ENCODE measurements at places on chromosomes 1 and 21. TPM values are rescaled to one million over a fixed set of nuclear protein-coding genes. Genes with fewer than 3 reads are reported as not detected.

- no peak for DNase-seq
Observed at GRCh38 chr1:203913073-203913521, 51.7 kb downstream of the SNRPE start.

DNA sequence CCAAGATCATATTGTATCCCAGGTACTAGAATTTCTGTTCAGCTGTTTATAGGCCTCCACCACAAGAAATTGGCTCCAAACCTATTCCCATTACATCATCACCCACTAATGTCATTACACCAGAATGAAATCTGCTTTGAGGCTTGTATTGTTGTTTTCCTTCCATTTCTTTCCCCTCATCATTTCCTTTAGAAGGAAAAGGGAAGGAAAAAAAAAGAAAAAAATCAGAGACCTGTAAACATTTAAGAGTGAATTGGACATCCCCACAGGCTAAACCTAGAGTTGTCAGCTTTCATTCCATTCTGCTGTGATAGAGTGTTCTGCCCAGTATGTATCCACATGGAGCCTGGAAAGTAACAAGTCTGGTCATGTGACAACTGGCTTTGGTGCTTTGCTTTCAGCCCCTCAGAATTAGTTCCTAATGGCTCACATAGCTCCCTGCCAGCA lies 44.6 kb downstream of the NFYC start:
- DNase-seq, result no peak

DNA sequence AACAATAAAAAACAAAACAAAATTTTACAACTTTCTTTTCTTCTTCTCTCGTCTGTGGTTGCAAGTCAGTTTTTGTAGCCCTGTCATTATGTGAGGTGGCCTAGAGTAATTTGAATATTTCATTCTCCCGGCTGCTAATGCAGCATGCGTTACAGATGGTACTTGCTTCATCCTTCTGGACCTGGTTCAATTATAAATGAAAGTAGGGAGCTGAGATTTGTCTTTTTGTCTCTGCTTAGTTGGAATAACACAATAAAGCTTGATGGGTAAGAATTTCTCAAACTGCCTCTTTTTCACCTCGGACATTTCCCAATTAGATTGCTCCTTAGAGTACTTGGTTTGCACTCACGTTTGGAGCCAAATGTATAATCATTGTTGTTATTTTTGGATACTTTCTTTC lies 201.6 kb downstream of the PBX1 start:
- DNase-seq, result no peak

- no peak for DNase-seq
Observed at GRCh38 chr1:112911506-112912220, 44.3 kb downstream of the SLC16A1 start.

DNA sequence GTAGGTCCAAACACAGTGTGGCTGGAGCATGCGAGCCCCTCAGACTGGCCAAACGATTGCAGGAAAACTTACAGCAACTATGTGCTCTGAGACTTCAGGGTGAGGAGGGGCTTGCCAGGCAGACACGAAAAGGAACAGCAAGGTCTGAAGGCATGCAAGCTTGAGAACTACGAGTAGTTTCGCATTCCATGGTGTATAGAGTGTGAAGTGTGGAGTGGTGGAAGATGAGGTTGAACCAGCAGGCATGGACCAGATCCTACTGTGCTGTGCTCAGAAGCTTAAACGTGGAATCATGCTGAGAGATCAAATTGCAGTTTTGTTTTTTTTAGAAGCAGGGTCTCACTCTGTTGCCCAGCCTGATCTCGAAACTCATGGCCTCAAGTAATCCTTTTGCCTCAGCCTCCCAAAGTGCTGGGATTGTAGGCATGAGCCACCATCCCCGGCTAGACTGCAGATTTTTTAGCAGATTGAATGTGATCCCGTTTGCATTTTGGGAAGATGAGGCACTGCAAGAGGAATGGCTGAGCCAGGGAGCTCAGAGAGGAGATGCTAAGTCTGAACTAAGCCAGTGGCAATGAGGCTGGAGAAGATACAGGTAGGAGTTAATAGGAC lies 5.1 kb upstream of the TFAP2E start:
- no peak for DNase-seq

DNA sequence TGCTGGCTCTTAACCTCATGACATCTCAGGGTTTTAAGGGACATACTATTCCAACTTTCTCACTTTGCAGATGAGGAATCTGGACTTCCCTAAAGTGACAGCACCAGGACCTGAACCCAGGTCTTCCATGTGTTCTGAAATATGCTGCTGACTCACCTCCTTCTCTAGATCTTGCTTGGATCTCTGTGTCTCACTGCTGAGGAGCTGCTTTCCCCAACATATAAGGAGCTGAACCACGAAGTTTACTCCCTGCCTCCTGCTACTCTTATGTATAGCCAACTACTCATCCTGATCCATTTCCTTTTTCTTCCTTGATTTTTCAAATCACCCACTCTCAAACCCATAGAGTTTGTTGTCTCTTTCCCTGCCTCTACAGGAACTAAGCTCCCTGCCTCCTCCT lies 38.2 kb downstream of the ALG14 start:
- no peak for DNase-seq

- DNase-seq, result no peak
Observed at GRCh38 chr1:6634371-6635052, 9.8 kb downstream of the THAP3 start.

Gene SPATA45
- 0.65 TPM for total RNA-seq

Gene DNASE2B
- not detected for total RNA-seq

Data from H1 (cell line).